ENCODE measurements at places on chromosomes 11 and 22. TPM values are rescaled to one million over a fixed set of nuclear protein-coding genes. Genes with fewer than 3 reads are reported as not detected.

DNA sequence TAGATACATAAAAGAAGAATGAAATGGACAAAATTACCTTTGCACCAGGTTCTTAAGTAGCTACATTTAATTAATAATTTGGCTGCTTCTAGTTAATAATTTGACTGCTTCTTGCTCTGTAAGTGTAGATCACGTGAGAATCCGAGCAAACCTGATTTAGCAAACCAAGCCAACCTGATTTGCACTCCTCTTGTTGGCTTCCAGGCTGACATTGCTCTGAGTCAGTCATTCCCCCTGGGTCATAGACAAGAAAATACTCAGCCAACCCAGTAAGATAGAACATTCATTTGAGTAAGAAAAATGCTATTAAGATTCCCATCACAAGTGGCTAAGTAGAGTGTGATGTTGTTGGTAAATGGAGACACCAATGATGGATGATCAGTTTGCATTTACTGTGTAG is 304.1 kb downstream of the C11orf87 start:
- H3K4me1 ChIP-seq = no peaks in the 10 kb centered on the region
- no peaks in the 10 kb centered on the region for H3K27me3 ChIP-seq
- H3K36me3 ChIP-seq = no peaks in the 10 kb centered on the region

GRCh38 chr11:124605719-124606118 is 5.5 kb upstream of the PANX3 start:
- H3K4me3 ChIP-seq = no peak overlapping the region
- no peak overlapping the region for H3K27ac ChIP-seq
- no peaks in the 10 kb centered on the region for H3K4me1 ChIP-seq
- H3K36me3 ChIP-seq = no peaks in the 10 kb centered on the region
- DNase-seq = peak; percentile 49

DNA sequence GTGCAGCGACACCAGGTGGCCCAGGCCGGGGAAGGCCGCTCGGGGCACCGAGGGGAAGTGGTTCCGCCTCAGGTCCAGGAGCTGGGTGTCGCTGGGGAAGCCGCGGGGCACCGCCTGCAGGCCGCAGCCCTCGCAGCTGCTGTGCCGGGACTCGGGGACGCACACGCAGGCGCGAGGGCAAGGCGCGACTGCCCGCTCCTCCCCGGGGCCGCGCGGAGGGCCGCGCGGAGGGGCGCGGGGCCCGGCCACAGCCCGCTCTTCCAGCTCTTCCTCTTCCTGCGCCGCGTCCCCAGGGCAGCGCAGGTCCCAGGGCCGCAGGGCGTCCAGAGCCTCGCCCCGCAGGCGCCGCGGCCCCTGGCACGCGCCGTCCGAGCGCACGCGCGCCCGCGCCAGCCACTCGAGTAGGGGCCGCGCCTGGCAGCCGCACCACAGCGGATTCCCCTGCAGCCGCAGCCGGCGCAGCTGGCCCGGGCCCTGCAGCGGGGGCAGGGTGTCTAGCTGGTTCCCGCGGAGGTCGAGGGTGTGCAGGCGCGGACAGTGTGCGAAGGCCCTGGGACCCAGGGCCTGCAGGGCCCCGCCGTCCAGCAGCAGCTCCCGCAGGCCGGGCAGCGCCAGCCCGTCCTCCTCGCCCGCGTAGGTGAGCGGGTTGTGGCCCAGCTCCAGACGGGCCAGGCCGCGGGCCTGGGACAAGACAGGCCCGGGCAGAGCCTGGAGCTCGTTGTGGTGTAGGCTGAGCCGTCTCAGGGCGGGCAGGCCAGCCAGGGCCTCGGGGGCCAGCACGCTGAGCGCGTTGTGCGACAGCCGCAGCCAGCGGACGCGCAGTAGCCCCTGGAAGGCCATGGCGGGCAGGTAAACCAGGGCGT is 2.8 kb downstream of the CHADL start:
- H3K27ac ChIP-seq = no peak overlapping the region
- H3K36me3 ChIP-seq = no peaks in the 10 kb centered on the region
- H3K27me3 ChIP-seq = no peaks in the 10 kb centered on the region
- peak overlapping the region; percentile 3 for H3K4me3 ChIP-seq

GRCh38 chr11:118888398-118888797 is 4.7 kb downstream of the CXCR5 start:
- peak overlapping the region; percentile 84 for H3K27ac ChIP-seq
- peaks cover 10% of the 10 kb centered on the region for H3K4me1 ChIP-seq
- no peak for DNase-seq
- no peak overlapping the region for H3K4me3 ChIP-seq
- H3K36me3 ChIP-seq = no peaks in the 10 kb centered on the region

- no peaks in the 10 kb centered on the region for H3K36me3 ChIP-seq
- H3K4me1 ChIP-seq = no peaks in the 10 kb centered on the region
- H3K4me3 ChIP-seq = no peak overlapping the region
- DNase-seq = no peak
- H3K27ac ChIP-seq = no peak overlapping the region
Observed at GRCh38 chr11:60230681-60231080, 12.3 kb downstream of the MS4A4E start.

DNA sequence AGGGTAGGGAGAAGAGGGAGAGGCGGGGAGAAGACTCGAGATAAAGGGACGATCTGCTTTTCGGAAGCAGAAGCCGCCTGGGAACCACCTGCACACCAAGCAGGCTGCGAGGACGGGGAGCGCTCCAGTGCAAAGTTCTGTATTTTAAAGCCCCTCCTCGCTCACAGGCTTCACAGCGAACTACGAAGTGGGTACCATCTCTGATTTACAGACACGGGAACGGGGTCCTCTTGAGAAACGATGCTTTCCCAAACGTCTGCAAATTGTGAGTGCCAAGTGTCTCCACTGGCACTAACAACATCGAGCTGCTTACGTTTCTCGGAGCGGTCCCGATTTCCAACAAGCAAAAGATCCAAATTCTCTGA is 700 bp upstream of the STX3 start:
- peak overlapping the region; percentile 91 for H3K4me3 ChIP-seq
- DNase-seq = no peak
- peak overlapping the region; percentile 98 for H3K27ac ChIP-seq
- H3K4me1 ChIP-seq = peaks cover 2% of the 10 kb centered on the region
- no peaks in the 10 kb centered on the region for H3K36me3 ChIP-seq
- no peaks in the 10 kb centered on the region for H3K27me3 ChIP-seq

DNA sequence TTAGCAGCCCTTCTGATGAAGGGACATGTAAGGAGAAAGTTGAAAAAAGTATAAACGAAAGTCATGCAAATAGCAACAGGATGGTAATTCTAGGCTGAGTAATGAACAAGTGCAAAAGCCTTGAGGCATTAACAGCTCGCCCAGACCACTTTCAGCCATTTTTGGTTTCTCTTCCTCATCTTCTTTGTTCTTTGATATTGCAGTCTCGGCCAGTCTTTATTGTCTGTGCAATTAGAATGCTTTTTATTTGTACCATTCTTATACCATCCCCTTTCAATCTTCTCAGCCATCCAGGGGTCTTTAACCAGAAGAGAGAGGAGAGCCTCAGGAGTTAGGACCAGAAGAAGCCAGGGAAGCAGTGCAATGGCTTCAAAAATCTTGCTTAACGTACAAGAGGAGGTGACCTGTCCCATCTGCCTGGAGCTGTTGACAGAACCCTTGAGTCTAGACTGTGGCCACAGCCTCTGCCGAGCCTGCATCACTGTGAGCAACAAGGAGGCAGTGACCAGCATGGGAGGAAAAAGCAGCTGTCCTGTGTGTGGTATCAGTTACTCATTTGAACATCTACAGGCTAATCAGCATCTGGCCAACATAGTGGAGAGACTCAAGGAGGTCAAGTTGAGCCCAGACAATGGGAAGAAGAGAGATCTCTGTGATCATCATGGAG is 7.3 kb downstream of the TRIM34 start:
- no peaks in the 10 kb centered on the region for H3K4me1 ChIP-seq
- no peaks in the 10 kb centered on the region for H3K27me3 ChIP-seq
- peaks cover 6% of the 10 kb centered on the region for H3K36me3 ChIP-seq
- DNase-seq = no peak
- H3K27ac ChIP-seq = no peak overlapping the region

GRCh38 chr11:57641011-57641807 is 8.5 kb downstream of the YPEL4 start:
- no peak overlapping the region for H3K4me3 ChIP-seq
- H3K36me3 ChIP-seq = no peaks in the 10 kb centered on the region

DNA sequence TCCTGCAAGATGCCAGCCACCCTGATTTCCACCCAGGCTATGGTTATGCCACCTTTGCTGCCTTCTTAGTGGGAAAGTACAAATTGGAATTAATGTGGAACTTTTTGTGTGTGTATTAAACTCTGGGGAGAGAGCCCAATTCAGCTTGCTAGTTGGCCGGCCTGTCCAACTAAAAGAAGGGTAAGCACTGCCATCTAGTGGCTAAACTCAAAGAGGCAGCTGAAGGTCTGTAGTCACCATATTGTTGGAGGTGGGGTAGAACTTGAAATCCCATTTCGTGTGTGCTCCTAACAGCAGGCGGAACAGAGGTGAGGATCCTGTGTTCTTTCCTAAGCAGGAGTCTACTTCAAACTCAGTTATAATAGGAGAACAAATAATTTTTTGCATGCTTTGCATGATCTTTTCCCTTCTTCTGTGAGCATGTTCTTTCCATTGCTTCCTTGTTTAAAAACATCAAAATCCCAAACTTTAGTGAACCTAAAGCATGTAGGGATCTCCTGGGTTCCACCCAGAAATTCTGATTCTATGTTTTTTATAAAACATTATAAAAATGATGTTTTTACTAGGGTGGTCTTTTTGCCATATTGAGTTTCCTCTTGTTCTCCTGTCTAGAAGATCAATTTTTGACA is 138.8 kb upstream of the SORL1-AS1 start:
- H3K4me1 ChIP-seq = no peaks in the 10 kb centered on the region
- no peak overlapping the region for H3K27ac ChIP-seq
- DNase-seq = no peak

DNA sequence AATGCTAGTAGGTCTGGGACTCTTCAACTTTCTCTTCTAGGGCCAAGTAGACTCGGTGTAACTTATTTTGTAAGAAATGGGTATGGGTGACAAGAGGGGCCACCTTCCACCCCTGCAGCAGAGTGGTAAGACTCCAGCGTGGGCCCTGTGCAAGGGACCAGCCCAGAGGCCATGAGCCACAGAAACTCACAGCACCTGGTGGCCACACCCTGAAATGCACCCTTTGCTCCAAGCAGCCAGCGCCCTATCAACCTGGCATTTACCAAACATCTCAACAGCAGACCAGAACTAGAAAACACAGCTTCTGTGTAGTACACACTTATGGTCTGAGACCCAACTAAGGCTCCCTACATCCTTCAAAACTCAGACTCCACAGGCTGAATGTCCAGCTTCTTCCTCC is 5.7 kb downstream of the CDCA5 start:
- H3K36me3 ChIP-seq = no peaks in the 10 kb centered on the region
- H3K4me1 ChIP-seq = no peaks in the 10 kb centered on the region
- no peak for DNase-seq
- no peak overlapping the region for H3K27ac ChIP-seq

DNA sequence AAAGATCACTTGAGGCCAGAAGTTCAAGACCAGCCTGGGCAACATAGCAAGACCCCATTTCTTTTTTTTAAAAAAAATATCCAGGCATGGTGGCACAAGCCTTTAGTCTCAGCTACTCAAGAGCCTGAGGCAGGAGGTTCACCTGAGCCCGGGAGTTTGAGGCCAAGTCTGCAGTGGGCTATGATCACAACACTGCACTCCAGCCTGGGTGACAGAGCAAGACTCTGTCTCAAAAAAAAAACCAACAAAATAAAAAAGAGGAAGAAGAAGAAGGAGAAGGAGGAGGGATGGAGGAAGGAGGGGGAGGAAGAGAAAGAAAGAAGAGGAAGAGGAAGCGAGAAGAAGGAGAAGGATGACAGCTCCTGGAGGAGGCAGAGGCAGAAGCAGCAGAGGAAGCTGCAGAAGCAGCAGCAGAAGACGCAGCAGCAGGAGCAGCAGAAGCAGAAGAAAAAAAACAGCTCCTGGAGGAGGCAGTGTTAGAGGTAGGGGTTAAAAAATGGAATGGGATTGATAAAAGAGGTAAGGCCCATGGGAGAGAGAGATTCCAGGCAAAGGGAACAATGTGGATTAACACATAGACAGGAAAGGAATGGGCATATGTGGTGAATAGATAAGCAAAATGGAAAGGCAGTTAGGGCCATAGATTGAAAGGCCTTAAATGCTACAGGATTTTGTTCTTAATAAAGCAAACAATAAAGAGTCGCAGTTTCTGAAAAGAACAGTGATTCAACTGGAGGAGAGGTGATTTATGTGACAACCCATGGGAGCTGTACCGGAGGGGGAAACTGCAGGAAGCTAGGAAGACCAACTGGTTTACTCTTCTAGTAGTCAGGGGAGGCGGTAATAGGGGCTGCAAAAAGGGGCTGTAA is 10.9 kb downstream of the PRCP start:
- H3K27me3 ChIP-seq = no peaks in the 10 kb centered on the region
- no peak for DNase-seq
- H3K4me3 ChIP-seq = no peak overlapping the region
- H3K27ac ChIP-seq = no peak overlapping the region
- H3K4me1 ChIP-seq = peaks cover 2% of the 10 kb centered on the region

Gene CATSPER1
- total RNA-seq = 1.2 TPM

Gene CDC42EP1
- total RNA-seq = 69.1 TPM

Gene SLC37A2
- total RNA-seq = 9.1 TPM

Gene OR4D11
- not detected for total RNA-seq
